Stimulated activated CD8-positive, alpha-beta memory T cell treated with anti-CD3 and anti-CD28 coated beads, Interleukin-4, amount 100 ng/mL, for 4 hours (primary cell): ENCODE measurements at places on chromosomes 6 and 20.

GRCh38 chr6:83480470-83480869 lies 31.9 kb upstream of the PRSS35 start:
- DNase-seq: no peak

DNA sequence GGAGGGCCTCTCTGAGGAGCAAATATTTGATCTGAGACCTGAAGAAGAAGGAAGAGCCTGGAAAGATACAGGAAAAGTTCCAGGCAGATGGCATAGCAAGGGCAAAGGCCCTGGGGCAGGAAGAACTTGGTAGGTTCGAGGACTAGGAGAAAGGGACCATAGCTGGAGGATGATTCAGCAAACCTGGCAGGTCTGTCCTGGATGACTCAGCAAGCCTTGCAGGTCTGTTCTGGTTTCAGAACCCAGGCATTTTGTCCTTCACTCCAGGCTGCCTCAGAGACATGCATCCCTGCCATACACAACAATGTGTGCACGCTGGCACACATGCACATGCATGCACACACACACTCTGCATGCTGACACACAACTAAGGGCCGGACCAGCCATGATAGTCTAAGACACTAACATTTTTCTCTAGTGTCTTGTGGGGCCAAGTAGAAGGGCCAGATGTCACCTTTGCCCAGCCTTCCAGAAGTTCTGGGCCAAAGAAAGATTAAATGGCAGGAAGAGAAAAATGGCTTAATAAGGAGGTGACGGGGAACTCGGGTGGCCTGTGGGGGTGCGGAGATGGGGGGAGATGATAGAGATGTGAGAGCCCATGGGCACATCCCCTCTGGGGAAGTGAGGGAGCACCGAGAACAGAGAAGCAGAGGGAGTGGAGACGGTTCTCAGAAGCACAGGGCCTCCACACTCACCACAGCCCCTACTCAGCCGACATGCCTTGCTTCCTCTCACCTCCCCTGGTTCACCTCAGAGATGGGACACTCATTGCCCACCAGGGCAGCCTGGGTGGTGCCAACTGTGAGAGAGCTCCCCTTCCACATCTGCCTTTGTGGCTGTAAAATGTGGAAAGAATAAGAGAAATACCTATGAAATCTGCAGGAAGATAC lies 15.4 kb upstream of the TRIB3 start:
- DNase-seq: no peak

- DNase-seq: no peak
These were observed 53.7 kb downstream of the HNF4A start for GRCh38 chr20:44409132-44409600.

DNA sequence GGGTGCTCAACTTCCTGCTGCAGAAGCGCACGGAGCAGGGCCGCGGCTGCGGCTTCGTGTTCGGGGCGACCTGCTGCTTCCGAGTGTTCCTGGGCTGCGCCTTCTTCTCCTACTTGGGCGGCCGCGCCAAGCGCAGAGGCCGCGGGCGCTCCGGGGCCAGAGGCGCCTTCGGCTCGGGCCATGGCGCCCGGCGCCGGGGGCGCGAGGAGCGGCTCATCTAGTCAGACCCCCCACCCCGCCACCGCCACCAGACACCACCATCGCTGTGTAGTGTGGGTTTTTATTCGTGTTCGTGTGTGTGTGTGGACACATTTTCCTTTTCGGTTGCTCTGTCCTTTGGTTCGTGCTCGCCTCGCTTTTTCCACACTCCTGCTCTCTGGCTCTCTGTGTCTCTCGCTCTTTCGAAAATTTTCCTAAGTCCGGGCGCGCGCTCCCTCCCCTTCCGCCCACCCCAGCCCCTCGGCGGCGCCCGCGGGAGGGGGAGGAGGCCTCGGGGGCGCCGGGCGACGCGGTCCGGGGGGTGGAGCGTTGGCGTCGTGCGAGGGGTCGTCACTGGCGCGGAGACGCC lies 38.1 kb downstream of the GNAS start:
- DNase-seq: peak; percentile 46

- DNase-seq: no peak
These were observed 90.5 kb downstream of the UNC5CL start for GRCh38 chr6:40948570-40948969.

GRCh38 chr6:134512981-134513391 lies 195.1 kb upstream of the SGK1 start:
- no peak for DNase-seq

DNA sequence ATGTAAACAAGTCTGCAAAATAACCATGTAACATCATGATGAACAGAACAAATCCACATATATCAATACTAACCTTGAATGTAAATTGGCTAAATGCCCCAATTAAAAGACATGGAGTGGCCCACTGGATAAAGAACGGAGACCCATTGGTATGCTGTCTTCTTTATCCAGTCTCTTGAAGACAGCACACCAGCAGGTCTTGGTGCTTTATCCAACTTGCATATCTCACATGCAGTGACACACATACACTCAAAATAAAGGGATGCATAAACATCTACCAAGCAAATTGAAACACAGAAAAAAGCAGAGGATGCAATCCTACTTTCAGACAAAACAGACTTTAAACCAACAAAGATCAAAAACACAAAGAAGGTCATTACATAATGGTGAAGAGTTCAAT lies 30.3 kb upstream of the EPB41L2 start:
- DNase-seq: no peak

GRCh38 chr6:115514656-115515055 lies 546.0 kb downstream of the FRK start:
- no peak for DNase-seq

DNA sequence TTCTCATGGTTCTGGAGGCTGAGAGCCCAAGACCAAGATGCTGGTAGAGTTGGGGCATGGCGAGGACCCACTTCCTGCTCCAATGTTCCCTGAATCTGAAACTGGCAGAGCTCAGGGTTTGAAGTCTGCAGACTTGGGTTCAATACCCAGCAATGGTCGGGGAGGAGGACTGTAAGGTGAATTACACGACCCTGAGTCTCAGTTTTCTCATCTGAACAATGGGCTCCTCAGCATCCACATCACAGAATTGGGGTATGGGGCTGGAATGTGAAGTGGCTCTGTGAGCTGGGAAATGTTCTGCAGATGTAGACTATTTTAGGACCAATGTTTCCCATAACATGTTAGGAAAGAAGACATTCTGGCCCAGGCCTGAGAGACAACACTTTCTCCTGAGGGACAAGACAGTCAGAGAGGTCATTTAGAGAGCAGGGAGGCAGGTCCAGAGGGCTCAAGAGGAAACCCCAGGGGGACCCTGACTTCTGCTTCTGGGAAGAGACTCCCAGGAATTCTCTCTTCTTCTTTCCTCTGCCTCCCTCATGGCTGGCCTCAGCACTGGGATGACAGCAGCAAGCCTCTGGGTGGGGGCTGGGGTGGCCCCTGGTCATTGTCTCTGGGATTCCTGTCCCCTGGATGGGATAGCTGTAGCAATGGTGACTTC lies 141.3 kb upstream of the PMEPA1 start:
- no peak for DNase-seq

- DNase-seq: no peak
These were observed 252.9 kb upstream of the KCNG1 start for GRCh38 chr20:51275826-51276225.

GRCh38 chr6:140966676-140967075 lies 1166.0 kb upstream of the GJE1 start:
- no peak for DNase-seq

DNA sequence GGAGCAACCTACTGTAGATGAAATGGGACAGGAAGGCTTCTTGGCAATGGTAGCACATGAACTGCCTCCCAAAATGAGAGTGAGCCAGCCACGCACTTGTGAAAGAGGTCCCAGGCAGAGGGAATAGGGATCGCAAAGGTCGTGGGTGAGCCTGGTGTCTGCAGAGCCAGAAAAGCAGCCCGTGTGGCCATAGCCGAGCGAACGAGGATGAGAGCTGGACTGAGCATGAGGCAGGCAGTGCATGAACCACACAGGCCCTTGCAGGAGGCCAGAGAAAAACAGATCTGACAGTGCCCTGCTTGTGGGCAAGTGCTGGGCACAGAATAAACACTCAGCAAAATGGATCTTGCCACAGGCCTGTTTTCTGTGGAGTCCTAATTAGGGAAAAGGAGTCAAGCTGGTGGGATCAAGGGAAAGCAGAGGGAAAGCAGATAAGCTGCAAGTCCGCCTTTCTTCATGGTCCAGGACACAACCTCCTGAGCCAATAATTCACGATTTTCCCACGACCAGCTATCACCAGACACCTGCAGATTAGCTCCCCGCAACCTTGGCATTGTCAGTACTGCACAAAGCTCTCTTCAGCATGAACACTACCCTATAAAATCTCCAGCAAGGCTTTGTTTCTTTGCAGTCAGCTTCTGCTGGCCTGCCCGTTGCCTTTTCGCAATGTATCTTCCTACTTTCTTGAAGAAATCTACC lies 44.0 kb downstream of the GCNT2 start:
- no peak for DNase-seq

DNA sequence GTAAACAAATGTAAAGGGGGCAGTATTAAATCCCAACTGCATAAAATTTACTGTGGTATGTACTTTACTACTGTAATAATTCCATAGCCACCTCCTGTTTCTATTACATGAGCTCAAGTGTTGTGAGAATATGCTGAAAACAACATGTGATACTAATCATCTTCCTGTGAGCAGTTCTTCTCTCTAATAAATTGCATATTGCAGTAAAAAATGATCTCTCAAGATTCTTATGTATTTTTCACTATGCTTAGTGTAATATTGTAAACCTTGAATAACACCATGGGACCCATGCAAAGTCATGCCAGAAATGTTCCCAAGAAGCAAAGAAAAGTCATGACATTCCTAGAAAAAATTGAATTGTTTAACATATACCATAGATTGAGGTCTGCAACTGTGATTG lies 133.0 kb upstream of the ATXN1 start:
- no peak for DNase-seq

GRCh38 chr6:158081657-158081935 lies 86.5 kb downstream of the SERAC1 start:
- no peak for DNase-seq

DNA sequence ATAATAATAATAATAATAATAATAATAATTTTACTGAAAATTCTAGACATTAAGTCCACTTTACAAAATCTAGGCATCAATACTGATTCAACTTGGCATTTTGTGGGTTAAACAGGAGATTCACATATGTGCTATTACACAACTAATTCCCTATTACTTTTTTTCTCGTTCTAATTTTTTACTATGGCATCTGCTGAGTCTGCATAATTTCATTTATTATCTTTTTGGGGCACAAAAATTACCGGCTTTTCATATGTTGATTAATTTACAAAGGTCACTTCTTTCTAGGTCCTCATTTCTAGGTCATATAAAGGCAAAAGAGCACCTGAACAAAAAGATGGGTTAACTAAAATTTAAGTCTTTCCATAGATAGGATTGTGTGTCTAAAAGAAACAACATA lies 1357.8 kb upstream of the ADGRB3 start:
- no peak for DNase-seq

DNA sequence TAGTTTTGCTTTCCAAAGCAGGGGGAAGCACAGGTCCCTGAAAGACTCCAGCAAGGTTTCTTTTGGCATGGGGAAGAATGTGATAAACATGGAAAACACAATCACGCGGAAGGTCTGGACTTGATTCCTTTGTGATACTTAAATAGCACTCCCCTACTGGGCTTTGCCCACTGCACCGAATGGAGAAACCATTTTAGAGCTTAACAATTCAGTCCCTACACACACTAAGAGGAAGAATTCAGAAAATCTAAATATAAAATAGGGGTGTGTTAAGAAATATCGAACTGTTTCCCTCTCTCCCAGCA lies 71.4 kb upstream of the NHSL1 start:
- no peak for DNase-seq
